ENCODE measurements at places on chromosomes 13 and 19.

DNA sequence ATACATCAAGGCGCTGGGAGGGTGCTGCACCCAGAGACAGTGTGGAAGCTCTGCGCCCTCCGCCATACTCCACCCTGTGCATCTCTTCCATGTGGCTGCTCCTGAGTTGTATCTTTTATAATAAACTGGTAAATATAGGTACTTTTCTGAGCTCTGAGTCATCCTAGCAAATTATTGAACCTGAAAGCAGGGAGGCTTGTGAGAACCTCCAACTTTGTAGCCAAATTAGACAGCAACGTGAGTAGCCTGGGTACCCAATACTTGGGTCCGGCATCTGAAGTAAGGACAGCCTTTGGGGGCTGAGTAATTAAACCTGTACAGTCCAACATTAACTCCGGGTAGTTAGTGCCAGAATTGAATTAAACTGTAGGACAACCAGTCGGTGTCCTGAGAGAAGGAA, 57.4 kb downstream of the RUBCNL start:
- DNase-seq, result no peak

DNA sequence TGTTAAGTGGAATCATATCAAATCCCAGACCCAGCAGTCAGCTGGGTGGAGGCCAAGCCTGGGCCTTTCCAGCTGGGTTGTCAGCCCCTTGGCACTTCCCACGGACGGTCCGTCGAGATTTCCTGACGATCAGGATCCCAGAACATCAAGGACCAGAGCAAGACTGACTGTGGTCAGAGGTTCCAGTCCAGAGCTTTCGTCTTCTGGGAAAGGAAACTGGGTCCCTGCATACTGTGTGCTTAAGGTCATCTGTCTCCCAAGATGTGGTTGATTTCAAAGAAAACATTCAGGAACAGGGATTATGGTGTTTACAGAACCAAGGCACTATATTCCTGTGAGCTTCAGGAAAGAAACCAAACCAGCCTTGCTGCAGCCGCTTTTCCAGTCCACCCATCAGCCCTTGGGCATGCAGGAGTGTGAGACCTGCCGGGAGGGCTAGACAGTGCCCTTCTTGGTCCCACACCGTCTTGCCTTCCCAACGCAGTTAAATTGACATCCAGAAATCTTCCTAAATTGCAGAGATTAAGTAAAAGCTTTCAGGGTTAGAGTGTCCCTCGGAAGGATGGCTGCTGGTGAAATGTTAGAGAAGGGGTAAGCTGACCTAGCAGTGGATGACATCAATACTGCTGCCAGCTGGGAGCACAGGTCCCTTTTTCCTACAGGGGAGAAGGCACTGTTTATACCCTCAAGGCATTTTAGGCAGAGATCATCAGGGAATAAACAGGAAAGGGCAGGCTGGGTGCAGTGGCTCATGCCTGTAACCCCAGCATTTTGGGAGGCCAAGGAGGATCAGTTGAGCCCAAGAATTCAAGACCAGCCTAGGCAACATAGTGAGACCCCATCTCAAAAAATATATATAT, 5.0 kb upstream of the C19orf33 start:
- no peak for DNase-seq

- DNase-seq, result peak; percentile 17
Observed at GRCh38 chr13:20058476-20058875, 99.9 kb downstream of the ZMYM2 start.

GRCh38 chr19:49461656-49462055, 8.6 kb downstream of the ALDH16A1 start:
- no peak for DNase-seq

- peak; percentile 81 for DNase-seq
Observed at GRCh38 chr19:1324806-1325567, 39.3 kb downstream of the EFNA2 start.

Measured in epithelial cell of esophagus (primary cell).